Stimulated activated naive B cell treated with anti-CD40 and anti-IgM and Interleukin-4, amounts not matched to agents 10 μg/mL and 1 μg/mL and 100 μg/mL, for 72 hours (primary cell): ENCODE measurements at places on chromosomes 6 and 20.

DNA sequence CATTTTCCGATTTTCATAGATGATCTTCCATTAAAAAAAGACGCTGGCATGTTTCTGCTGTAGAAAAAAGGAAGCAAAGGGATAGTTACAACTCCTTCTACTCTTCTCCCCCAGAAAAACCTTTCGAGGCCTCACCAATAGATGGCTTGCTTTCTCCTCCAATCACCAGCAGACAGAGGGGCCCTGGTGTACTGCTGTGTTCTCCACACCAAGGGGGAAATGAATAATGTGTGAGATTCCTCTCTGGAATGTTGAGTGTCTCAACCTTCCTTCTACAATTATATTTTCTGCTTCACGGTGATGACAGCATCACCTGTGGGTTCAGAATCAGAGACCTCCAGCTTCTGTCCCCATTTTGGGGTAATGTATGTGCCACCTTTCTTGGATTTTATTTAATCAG lies 185.7 kb upstream of the FLRT3 start:
- H3K27me3 ChIP-seq = no peaks in the 10 kb centered on the region
- H3K4me3 ChIP-seq = no peak overlapping the region
- no peak for DNase-seq
- no peak overlapping the region for H3K27ac ChIP-seq

DNA sequence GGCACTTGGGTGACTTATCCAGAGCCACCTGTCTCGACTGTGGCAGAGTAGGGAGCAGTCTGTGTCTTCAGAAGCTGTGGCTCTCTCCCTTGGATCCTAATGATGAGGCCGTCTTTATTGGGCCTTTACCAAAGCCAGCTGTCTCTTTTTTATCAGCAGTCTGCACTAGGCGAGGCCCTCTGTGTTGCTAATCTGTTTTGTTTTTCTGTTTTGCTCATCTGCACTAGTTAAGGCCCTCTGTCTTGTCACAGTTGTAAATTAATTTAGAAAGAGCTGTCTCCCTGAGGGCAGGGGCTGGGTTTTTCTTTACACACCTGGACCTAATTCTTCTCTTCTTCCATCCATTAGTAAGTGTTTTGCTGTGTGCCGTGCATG lies 45.0 kb downstream of the CDS2 start:
- DNase-seq = no peak
- peaks cover 58% of the 10 kb centered on the region for H3K4me1 ChIP-seq
- H3K27ac ChIP-seq = peak overlapping the region; percentile 47
- H3K27me3 ChIP-seq = no peaks in the 10 kb centered on the region
- H3K36me3 ChIP-seq = peaks cover 13% of the 10 kb centered on the region

- H3K4me3 ChIP-seq = peak overlapping the region; percentile 46
- peaks cover 26% of the 10 kb centered on the region for H3K4me1 ChIP-seq
- H3K27ac ChIP-seq = no peak overlapping the region
- no peak for DNase-seq
- H3K27me3 ChIP-seq = no peaks in the 10 kb centered on the region
- H3K36me3 ChIP-seq = peaks cover 17% of the 10 kb centered on the region
Observed at GRCh38 chr6:37942606-37943376, 123.3 kb downstream of the ZFAND3 start.

DNA sequence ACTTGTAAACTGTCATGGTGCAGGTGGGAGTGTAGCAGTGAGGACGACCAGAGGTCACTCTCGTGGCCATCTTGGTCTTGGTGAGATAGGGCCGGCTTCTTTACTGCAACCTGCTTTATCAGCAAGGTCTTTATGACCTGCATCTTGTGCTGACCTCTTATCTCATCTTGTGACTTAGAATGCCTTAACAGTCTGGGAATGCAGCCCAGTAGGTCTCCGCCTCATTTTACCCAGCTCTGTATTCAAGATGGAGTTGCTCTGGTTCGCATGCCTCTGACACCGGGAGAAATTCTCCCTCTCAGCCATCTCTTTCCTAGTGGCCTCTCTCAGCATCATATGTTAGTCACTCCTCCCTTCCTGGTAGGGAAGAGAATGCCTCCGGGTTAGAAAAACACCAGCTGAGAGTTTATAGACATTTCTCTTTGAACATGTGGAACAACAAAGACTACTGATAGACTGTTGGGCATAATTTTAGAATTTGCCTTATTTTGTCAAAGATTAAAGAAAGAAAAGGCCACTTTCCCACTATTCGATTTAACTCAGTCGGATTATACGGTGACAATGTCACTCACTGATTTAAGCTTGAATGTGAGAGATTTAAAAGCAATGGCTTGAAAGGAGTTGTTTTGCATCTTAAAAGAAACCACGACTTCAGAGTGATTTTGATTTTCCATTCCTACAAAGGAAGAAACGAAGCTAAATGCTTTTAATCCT lies 67.9 kb upstream of the SNX9 start:
- peaks cover 3% of the 10 kb centered on the region for H3K36me3 ChIP-seq
- no peaks in the 10 kb centered on the region for H3K27me3 ChIP-seq

- no peaks in the 10 kb centered on the region for H3K36me3 ChIP-seq
- H3K4me3 ChIP-seq = no peak overlapping the region
- H3K27ac ChIP-seq = no peak overlapping the region
- no peak for DNase-seq
Observed at GRCh38 chr20:4502756-4503155, 219.0 kb upstream of the PRND start.

- no peaks in the 10 kb centered on the region for H3K36me3 ChIP-seq
- H3K4me1 ChIP-seq = peaks cover 41% of the 10 kb centered on the region
- H3K27ac ChIP-seq = peak overlapping the region; percentile 10
- no peaks in the 10 kb centered on the region for H3K27me3 ChIP-seq
- DNase-seq = peak; percentile 67
- peak overlapping the region; percentile 2 for H3K4me3 ChIP-seq
Observed at GRCh38 chr6:53199156-53199555, 50.5 kb upstream of the GCM1 start.

GRCh38 chr20:48349656-48350055 lies 478.1 kb downstream of the PREX1 start:
- no peak for DNase-seq
- H3K27me3 ChIP-seq = peaks cover 25% of the 10 kb centered on the region
- H3K36me3 ChIP-seq = no peaks in the 10 kb centered on the region
- no peaks in the 10 kb centered on the region for H3K4me1 ChIP-seq
- no peak overlapping the region for H3K4me3 ChIP-seq

GRCh38 chr6:49964064-49964463 lies at the start of gene DEFB114:
TSS of gene DEFB114 (minus strand) at chr6:49964164. CDS start at chr6:49964105, 59 bp downstream.
- no peaks in the 10 kb centered on the region for H3K36me3 ChIP-seq
- H3K27ac ChIP-seq = no peak within 1 kb of the TSS
- DNase-seq = no peak
- H3K27me3 ChIP-seq = no peaks in the 10 kb centered on the region
- no peak within 1 kb of the TSS for H3K4me3 ChIP-seq

GRCh38 chr20:34979366-34980153 lies 23.9 kb downstream of the MYH7B start:
- H3K4me1 ChIP-seq = no peaks in the 10 kb centered on the region
- H3K36me3 ChIP-seq = no peaks in the 10 kb centered on the region
- H3K27ac ChIP-seq = no peak overlapping the region
- DNase-seq = no peak
- H3K27me3 ChIP-seq = peaks cover 39% of the 10 kb centered on the region

- H3K4me1 ChIP-seq = peaks cover 72% of the 10 kb centered on the region
- H3K27me3 ChIP-seq = no peaks in the 10 kb centered on the region
- H3K27ac ChIP-seq = peak overlapping the region; percentile 100
- peak overlapping the region; percentile 97 for H3K4me3 ChIP-seq
- H3K36me3 ChIP-seq = peaks cover 74% of the 10 kb centered on the region
Observed at GRCh38 chr6:33314515-33314942, 651 bp upstream of the TAPBP start.

GRCh38 chr6:130431346-130431852 lies 65.6 kb downstream of the TMEM200A start:
- H3K4me3 ChIP-seq = no peak overlapping the region
- peaks cover 2% of the 10 kb centered on the region for H3K4me1 ChIP-seq
- no peaks in the 10 kb centered on the region for H3K36me3 ChIP-seq
- DNase-seq = no peak
- H3K27me3 ChIP-seq = no peaks in the 10 kb centered on the region
- H3K27ac ChIP-seq = no peak overlapping the region
